ENCODE measurements at places on chromosomes 4 and X. TPM values are rescaled to one million over a fixed set of nuclear protein-coding genes. Genes with fewer than 3 reads are reported as not detected.

HS3ST1 gene
- 8.1 TPM for total RNA-seq

XK gene
- 2.0 TPM for total RNA-seq

STATH gene
- not detected for total RNA-seq

ZNF185 gene
- total RNA-seq, result 98.2 TPM

IQSEC2 gene
- total RNA-seq, result 22.8 TPM

IL2 gene
- not detected for total RNA-seq

Data from vagina (tissue), 2 donors.